ENCODE measurements at places on chromosomes 1 and 21.

GRCh38 chr1:30657131-30658013, 66.0 kb downstream of the MATN1 start:
- peak; percentile 53 for DNase-seq

GRCh38 chr1:84773195-84773594, 82.9 kb upstream of the SSX2IP start:
- peak; percentile 86 for DNase-seq

DNA sequence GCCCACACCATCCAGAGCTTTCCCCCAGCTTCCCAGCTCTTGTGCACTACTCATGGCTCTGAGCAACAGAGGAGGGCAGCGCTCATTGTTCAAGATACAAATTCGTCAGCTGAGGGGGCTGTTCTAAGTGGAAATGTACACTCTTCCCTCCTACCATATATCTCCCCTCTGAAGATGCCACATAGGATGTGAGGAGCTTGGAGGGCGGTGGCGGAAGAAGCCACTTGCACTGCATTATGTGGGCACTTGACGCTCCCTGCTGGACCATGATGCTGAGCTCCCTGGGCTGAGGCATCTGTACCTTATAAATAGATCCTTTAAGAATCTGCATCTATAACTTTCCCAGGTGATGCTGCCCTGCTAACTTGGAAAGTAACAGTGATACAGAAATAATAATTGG, 477.6 kb upstream of the DEPDC1 start:
- no peak for DNase-seq

- DNase-seq: peak; percentile 79
These were observed 38.3 kb downstream of the WDR3 start for GRCh38 chr1:117967881-117968280.

DNA sequence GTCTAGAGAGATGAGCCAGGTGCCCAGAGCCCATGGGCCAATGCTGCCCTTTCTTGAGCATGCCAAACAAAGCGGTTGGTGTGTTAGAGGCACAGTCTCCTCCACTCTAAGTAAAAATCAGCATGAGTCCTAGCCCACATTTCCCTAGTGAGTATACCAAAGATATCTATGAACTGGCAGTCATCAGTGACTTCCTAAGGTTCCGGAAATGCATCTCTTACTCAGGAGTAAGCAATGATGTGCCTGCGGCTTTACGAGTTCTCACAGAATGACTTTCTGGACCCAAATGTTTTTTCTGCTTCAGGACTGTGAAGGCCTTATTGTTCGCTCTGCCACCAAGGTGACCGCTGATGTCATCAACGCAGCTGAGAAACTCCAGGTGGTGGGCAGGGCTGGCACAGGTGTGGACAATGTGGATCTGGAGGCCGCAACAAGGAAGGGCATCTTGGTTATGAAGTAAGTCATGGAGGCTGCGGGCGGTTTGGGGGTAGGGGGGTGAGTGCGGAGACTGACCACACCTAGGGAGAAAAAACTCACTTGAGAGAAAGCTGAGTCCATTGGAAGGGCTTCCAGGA, 9.2 kb downstream of the PHGDH start:
- no peak for DNase-seq

DNA sequence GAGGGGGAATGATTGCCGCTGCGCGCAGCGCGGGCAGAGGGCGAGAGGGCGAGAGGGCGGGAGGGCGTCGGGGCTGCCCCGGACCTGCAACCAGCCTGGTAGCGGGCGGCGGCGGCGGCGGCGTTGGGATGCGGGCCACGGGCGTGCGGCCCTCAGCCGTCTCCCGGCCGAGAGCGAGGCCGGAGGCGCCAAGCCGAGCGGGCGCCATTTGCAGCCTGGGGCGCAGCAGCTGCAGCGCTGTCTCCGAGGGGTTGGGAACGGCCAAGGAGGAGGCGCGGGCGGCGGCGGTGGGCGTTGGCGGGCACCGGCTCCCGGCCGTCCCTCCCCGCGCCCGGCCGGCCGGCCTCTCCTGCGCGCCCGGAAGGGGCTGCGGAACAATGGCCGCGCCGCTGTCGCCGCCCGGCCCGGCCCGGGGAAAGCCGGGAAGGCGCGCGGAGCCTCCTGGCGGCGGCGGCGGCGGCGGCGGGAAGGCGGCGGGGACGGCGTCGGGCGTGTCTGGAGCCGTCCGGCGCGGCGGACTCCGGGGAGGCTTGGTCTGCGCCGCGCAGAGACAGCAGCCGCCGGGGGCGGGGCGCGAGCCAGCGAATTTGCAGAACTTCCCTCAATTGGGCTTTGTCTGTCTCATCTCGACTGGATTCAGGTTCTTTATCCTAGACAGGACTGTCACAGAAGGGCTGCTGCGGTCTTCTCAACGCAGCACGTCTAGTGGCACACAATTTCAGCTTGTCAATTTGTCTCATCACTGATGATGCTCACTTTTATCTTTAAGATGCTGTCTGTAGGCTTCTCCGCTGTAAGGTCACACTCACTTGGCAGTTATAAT, 35.7 kb downstream of the ZBTB8B start:
- peak; percentile 78 for DNase-seq

DNA sequence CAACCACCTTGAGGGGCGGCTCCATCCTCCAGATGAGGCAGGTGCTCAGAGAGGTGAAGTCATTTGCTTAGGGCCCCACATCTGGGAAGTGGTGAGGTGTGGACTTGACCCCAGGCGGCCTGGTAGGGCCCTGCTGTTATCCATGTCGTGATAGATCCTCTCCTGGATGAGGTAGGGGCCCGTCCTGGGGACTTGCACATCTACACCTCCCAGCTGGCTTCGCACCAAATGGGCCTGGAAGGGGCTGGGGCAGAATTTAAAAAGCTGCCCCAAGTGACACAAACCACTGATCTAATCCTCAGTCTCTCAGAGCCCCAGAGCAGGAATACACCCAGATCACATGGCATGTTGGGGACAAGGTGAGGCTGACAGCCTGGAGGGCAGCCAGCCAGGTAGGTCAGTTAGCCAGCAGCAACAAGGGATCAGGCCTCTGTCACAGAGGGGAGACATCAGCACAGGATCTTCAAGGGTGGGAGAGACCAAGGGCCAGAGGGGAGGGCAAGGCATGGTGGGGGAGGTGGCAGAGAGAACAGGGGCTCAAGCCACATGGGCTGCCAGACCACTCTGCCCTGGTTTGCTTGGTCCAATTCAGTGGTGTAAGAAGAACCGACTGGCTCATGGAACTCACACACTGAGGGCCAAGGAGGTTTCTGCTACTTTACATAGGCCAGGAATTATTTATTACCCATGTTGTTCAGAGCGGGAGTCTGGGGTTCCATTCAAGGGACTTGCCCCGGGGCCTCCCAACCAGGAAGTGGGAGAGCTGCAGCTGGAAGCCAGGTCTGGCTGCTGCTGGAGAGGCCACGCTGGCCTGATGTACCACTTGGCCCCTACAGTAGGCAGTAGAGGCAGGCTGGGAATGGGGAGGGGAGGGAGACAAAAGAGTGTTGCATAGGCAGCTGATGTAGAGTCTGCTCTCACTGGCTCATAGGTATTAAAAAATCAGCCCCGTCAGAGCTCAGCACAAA, 12.1 kb downstream of the LRP8 start:
- DNase-seq: no peak

- no peak for DNase-seq
These were observed 267.4 kb downstream of the TM2D1 start for GRCh38 chr1:61457526-61458040.

DNA sequence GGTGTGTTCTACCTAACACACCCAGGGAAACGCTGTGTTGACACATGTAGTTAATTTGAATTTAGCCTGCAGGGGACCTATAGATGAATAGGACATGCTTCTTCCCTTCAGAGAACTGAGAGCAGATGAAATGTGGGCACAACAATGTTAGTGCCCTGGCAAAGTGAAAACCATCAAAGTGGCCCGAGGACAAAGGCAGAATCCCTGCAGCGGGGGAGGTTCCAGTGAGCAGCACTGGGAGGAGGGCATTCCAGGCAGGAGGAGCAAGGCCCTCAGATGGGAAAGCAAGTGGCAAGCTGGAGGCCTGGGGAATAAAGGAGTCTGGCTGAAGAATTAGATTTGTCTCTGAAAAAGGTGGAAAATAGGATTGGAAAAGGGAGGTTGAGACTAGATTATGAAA, 37.2 kb downstream of the C1orf94 start:
- no peak for DNase-seq

DNA sequence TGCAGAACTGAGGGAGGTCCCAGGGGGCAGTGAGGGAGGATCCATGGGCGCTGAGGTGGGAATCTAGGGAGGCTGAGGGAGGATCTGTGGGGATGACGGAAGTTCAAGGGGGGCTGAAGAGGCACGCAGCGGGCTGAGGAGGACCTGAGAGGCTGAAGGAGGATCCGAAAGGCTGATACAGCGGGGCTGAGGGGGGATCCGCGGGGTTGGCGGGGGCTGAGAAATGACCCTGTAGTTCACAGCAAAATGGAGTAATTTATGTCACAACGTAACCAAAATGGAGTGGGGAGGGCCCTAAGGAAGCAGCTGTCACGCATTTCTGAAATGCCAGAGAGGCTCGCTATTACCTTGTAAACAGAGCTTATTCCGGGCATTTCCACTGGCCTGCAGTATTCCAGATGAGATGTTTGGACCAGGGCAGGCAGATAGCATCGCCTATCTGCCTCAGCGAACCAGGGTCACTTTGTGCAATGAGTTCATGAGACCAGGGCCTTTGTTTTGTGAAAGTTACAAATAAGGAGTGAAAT, 926 bp upstream of the MRPL55 start:
- DNase-seq: no peak

- DNase-seq: no peak
These were observed 26.8 kb upstream of the RASAL2 start for GRCh38 chr1:178066908-178067614.

DNA sequence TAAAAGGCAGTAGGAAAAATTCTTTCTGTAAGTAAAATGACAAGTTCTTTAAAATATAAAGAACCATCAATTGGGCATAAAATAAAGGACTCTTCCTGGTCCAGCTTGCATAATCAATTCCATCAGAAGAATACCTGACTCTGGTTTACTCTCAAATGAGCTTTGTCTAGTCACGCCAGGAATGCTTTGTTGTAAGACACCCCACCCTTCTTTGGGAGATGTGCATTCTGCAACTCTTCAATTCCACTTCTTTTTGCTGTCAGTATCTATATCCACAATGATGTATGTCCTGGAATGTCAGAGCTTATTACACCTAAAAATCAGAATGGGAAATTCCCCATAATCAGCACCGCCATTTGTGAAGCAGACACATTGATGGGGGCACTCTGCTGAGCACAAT, 76.1 kb downstream of the PTPN14 start:
- peak; percentile 92 for DNase-seq

DNA sequence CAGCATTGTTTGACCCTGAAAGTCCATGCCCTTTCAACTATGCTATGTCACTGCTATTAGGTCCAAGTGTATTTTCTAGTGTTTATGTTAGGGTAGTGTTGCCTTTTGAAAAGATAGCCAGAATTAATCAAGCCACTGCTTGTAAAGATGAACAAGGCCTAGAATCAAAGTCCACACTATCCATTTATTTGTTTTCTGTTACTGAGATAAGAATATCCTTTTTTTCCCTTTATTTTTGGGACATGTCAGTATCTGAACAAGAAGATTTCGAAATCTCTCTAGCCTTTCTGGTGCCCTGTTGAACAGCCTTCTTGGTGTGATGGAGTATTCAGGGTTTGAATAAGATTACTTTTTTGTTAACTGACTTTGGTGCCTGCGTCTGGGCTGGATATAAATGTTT, 16.7 kb downstream of the UBAP2L start:
- DNase-seq: no peak

DNA sequence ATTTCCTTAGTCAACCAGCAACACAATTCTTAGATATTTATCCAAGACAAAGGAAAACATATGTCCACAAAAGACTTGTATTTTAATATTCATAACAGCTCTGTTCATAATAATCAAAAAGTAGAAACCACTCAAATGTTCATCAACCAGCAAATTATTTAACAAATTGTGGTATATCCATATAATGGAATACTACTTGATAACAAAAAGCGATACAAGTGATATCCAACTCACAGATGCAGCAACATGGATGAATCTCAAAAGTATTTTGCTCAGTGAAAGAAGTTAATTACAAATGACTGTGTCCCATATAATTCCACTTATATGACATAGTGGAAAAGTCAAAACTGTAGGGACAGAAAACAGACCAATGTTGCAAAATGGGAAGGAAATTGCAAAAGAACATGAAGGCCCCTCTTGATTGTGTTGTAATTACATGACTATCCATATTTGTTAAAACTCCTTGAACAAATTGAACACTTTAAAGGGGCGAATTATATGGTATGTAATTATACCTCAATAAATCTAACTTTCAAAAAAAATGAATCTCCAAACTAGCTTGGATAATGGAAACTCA, 116.9 kb downstream of the EDEM3 start:
- DNase-seq: no peak

DNA sequence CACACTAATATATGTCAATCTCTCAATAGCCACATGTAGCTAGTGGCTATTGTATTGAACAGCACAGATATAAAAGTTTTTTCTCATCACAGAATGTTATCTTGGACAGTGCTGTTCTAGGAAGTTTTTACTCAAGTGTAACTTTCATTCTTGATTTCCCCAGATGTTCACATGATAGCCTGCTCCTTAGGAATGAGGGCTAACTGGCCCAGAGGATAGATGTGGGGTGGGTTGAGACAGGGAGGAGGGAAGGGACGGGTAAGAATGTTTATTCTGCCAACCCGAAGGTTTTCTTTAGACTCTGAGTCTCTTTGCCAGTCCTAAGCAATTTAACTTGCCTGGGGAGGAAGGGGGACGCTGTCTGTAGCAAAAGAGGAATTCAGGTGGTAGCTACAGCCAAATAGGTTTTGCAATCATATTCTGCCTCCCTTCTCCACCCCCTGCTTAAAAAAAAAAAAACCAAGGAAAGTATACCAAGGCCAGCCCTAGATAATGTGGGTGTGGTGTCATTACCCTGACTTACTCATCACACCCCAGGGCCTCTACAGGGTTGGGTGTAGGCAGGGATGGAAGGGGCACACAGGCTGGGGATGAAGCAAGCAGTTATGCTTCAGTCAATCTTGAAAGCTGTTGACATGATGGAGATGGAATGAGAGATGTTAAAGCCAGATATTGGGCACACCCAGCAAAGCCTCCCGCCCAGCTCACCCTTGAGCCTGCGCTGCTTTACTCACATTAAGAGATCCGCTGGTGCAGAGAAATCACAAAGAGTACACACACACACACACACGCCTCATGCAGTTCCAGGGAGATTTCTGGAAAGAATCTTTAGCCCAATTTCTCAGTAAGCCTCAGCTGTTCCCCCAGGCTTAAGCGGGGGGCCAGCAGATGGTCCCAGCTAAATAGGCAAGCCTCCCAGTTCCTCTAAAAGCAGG, 59.9 kb downstream of the PLXNA2 start:
- DNase-seq: peak; percentile 100

DNA sequence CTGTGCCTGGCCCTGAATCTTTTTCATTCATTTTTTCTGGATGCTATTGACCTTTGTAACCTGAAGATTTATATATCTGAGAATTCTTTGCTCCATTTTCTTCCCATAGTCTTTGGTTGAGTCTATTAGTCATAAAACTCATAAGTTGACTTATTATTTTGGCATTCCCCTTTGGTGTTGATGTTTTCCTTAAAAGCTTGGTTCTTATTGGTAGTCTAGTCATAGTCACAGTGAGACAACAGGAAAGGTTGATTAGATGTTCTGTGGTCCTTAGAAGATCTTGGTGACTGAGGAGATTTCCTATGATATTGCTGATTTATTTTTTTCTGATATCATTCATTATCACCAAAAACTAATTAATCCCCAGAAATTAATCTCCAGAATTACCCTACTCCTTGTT, 86.2 kb downstream of the PTPRC start:
- peak; percentile 12 for DNase-seq

- DNase-seq: no peak
These were observed 11.4 kb upstream of the B3GALT5 start for GRCh38 chr21:39601187-39601928.

All from epithelial cell of esophagus (primary cell).